SK-MEL-5 (cell line): ENCODE measurements at places on chromosomes 2 and 18.
A peak's percentile ranks its signal among the peaks of the same experiment; 100 is the strongest.

- peak; percentile 21 for DNase-seq
Measured at GRCh38 chr2:79453918-79454317, 58.9 kb upstream of the CTNNA2 start.

DNA sequence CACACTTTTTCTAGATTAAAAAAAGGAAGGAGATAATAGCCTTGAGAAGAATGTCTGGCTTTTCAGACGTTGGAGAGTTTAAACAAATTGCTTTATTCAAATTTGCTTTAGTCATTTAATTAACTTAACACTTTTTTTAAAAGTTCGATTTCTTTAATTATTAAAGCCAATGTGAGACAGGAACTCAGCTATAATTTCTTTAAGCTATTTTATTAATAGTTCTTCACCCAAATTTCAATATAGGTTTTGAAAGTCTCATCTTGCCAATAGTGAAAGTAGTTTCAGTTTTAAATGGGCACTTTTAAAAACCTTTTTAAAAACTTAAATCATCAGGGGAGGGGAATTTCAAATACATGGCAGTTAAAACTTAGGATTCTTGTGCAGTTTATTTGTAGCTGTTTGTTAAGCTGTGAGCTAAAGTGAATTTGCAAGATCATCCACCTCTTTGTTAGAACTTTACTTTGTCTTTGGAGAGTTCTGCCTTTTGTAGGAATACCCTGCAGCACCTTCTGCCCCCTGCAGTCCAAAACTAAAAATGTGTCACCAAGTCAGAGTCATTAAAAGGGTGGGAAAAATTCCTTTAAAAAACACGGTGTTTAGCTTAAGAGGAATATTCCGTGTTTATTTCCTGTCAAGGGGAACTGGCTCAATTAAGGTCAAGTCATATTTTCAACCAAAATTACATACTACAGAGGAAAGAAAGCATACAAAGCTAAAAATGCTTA is 4.6 kb downstream of the TGIF1 start:
- DNase-seq: peak; percentile 76

DNA sequence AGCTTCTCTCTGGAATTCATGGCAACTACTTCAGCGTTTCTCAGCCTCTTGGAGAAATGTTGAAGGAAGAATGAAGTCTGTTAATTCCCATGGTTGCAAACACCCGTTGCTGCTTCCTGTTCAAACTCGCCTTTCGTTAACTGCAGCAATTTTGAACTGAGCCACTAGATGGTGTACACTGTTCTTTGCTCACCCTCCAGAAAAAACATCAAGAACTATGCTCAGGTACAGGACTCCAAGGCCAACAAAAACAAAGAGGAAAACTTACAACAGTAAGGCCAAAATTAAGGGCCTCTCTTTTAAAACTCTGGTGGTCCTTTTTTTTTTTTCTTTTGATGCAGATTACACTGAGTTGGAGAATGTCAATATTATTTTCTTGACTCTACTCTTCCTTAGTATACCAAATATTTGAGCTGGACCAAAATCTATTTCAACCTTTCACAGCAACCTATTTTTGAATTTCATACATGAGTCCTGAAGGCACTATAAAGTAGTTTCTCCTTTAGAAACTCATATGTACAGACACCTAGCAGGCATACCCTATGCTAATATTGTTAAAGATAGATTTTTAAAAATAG is 58.2 kb downstream of the KLHL14 start:
- DNase-seq: peak; percentile 86

GRCh38 chr2:110925479-110925878 is 193.1 kb downstream of the ACOXL start:
- no peak for DNase-seq

DNA sequence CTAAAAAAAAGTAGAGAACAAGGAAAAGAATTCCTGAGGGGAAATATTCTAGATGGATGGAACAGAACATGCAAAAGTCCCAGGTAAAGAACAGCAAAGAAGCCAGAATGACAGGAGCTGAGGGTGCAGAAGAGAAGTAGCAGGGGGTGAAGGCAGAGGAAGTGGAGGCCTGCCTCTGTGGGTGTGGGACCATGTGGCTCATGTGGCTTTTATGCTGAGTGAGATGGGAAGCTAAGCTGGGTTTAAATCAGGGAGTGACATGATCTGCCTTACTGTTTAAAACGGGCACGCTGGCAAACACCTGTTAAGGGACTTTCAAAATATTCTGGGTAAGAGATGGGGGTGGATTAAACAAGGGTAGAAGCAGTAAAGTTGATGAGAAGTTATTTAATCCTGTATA is 40.0 kb downstream of the GKN2 start:
- DNase-seq: no peak

GRCh38 chr2:192675681-192676080 is 480.9 kb upstream of the TMEFF2 start:
- no peak for DNase-seq

DNA sequence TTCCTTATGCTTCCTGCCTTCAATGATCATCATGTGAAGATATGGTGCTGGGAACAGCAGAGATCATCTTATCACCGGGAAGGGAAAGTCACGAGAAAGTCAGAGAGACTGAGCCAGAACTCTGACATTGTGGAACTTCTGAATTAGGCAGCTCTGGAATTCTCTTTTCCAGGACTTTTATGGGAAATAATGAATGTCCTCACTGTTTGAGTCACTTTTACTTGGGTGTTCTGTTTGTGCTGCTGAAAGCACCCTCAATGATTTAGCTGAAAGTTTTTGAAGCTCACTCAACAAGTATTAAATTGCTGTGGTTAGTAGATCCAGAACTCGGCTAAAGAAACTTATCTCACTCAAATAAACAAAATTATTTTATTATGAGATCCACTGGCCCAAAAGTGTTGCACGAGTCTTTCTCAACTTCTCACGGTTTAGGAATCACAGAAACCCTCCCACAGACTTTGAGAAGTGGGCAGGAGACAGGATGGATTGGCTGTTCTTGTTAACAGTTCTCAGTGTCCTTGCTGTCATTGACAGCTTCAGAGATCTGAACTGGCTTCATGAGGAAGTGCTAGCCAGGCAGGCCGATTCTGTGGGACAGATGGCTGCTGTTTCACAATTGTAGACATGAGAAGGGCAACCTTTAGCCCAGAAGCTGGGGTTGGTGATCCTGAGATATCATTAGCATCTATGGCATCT is 26.4 kb upstream of the ATRAID start:
- DNase-seq: peak; percentile 73

DNA sequence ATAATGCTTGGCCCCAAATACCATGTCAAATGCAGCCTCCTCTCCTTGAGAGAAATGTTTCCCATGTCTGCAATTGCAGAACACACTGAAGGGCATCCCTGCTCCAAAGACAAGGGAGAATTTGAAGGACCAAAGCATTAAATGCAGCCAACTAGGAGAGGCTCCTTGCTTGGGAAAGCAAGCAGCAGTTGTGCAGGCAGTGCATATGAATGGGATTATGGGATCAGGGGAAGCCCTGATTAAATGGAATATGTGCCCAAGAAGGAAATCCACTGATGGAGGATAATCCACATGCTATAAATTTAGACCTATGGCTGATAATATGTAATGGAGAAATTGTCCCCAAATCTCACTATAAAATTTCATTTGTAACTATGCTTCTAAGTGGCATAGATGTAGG is 116.1 kb downstream of the NCKAP5 start:
- DNase-seq: no peak

DNA sequence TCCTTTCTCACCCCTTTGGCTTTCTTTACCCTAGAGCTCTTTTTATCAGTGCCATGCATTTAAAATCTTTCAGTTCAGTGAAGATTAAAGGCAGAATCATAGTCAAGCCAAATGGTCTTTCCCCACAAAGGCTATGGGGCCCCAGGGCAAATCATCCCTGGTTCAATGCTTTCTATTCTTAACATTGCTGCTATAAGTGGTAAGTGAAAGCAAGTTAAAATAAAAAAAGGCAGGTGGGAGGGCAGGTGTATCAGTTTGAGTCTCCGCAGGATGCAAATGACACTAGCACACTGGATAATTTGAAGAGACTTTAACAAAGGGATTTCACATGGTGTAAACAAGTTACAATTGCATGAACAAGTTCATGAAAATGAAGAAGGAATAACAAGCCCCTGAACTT is 757.4 kb downstream of the SATB2 start:
- DNase-seq: no peak

DNA sequence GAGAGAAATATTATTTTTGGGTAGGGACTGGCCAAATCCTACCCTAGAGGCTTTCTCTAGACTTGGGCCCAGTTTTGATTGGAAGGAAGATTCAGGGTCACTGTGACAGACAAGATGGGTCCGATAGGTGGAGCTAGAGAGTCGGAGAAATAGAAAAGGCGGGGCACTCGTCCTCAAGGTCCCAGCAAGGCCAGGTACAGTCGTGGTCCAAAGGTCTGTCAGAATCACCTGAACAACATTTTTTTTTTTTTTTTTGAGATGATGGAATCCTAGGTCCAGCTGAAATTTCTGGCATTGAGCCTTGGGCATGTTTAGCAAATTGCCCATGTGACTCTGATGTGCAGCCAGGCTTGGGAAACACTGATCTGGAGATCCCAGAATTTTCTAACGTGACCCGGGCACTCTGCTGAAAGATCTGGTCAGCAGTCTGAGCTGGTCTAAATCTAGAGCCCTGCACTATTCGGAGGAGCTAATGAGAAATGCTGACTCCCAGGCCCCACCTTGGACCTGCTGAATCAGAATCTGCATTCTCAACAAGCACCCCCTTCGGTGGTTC is 23.0 kb upstream of the NTSR2 start:
- peak; percentile 88 for DNase-seq

GRCh38 chr2:12442476-12442847 is 274.3 kb upstream of the TRIB2 start:
- DNase-seq: no peak

DNA sequence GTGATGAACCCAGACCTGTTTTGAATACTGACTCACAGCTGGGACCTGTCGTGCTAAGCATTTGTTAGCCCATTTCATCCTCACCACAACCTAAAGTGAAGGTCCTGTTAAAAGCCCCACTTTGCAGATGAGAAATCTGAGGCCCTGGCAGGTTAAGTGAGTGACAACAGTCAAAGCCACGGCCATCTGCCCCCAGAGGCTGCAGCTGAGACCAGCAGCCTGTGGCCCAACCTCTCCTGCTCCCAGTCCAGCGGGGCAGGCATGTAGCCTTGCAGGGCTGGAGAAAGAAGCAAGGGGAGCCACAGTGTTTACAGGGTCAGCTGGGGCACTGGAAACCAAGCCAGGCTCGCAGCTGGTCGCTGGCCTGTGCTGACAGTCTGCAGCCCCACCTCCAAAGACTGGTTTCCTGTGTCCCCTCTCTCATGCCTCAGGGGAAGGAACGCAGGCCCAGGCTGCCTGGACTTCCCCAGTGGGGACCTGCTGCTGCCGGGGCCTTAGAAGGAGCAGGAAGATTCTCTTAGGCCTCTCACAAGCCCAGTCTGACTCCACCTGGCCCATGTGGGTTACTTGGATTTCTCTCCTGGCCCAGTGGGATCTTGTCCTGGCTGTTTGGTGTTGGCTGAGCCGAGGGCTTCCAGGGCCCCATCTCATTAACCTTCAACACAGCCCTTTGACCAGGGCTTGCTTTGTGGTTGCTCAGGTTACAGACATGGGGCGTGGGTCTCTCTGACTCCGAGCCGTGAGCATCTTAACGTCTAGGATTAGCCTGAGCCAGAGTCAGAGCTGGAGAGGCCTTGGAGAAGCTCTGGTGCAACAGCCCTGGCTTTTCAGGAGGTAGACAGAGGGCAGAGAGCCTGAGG is 1.7 kb downstream of the INPP5D start:
- no peak for DNase-seq

DNA sequence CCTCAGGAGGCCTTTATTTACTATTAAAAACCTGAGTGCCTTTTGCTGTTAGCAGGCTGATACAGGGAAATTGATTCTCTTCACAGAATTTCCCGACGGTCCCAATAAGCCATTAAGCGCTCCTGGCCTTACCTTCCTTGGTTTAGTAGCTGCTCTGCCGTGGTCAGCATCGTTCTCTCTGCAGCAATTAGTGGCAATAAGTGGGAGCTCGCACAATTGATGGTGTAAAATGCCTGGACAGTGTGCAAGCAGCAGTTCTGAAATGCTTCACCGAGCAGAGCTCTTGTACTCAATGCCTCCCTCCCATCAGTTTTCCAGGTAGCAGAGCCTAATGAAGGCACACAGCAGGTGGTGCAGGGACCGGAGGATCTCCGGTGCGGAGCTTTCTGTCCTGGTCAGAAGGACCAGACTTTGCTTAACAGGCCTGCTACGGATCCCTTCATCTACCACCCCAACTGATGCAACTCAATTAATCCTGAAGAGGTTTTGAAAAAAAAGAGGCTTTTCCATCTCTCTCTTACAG is 1.1 kb upstream of the LINC00305 start:
- no peak for DNase-seq

DNA sequence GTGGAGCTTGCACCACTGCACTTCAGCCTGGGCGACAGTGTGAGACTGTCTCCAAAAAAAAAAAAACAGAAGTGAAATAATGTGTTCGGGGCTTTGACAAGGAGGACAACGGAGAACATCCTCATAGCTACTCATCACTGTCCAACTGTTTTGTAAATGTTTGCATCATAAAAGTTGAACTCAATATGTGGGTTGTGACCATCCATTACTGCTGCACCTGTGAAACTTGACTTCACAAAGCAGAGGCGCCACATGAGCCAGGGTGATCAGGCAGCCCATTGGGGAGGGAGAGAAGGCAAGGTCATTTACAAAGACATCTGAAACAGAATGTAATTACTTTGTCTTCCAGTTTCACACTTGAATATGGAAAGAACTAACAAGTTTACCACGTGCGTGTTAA is 61.6 kb downstream of the LAMA1 start:
- DNase-seq: no peak

DNA sequence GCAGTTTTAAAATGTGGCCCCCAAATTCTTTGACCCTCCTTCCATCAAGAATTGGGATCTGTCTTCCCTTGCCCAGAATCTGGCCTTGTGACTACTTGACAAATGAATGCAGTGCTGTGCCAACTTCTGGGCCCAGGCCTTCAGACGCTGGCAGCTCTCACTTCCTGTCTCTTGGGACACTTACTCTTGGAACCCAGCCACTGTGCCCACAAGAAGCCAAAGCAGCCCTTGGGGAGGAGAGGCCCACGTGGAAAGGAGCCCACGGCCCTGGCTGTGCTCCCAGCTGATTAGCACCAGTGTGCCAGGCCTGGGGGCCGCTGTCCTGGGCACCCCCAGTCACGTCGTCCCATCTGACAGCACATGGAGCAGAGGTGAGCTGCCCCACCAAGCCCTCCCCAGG is 56.6 kb downstream of the RPL37A start:
- peak; percentile 67 for DNase-seq

GRCh38 chr2:169190197-169190775 is 120.9 kb downstream of the DHRS9 start:
- DNase-seq: no peak

GRCh38 chr18:49094979-49095632 is 144.3 kb upstream of the SMAD7 start:
- no peak for DNase-seq

- DNase-seq: no peak
Measured at GRCh38 chr2:116809109-116809508, 1005.4 kb upstream of the DDX18 start.
